Stimulated activated CD4-positive, alpha-beta T cell treated with anti-CD3 and anti-CD28 coated beads, TNF-alpha, amount 100 ng/mL, for 1 hour (primary cell): ENCODE measurements at places on chromosomes 16 and 17.

GRCh38 chr17:43813386-43813785 is 19.6 kb downstream of the MPP3 start:
- DNase-seq, result no peak

- DNase-seq, result no peak
These were observed 188.1 kb downstream of the IRX5 start for GRCh38 chr16:55118701-55119260.

GRCh38 chr17:6756425-6757031 is 682 bp downstream of the XAF1 start:
- no peak for DNase-seq

DNA sequence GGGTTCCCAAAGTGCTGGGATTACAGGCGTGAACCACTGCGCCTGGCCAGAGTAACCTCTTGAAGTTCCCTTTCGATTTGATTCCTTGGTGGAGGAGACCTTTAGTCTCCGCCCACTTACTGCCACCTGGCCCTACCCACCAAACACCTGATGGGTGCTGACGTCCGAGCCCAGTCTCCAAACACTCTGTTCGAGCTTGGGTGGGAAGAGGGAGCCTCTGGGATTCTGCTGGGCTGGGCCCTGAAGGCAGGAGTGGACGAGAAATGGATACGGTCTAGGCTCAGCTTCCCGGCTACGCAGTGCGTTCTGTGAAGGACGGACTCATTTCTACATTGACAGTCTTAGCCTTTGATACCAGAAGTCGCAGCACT is 870 bp upstream of the ITGA3 start:
- DNase-seq, result no peak

GRCh38 chr16:269061-269796 is 6.5 kb downstream of the RGS11 start:
- no peak for DNase-seq

- DNase-seq, result no peak
These were observed 45.9 kb downstream of the MAP1LC3B start for GRCh38 chr16:87437911-87438610.
